Mesothelial cell of epicardium (in vitro differentiated cells): ENCODE measurements at places on chromosomes 13 and 19. TPM values are rescaled to one million over a fixed set of nuclear protein-coding genes. Genes with fewer than 3 reads are reported as not detected.

DNA sequence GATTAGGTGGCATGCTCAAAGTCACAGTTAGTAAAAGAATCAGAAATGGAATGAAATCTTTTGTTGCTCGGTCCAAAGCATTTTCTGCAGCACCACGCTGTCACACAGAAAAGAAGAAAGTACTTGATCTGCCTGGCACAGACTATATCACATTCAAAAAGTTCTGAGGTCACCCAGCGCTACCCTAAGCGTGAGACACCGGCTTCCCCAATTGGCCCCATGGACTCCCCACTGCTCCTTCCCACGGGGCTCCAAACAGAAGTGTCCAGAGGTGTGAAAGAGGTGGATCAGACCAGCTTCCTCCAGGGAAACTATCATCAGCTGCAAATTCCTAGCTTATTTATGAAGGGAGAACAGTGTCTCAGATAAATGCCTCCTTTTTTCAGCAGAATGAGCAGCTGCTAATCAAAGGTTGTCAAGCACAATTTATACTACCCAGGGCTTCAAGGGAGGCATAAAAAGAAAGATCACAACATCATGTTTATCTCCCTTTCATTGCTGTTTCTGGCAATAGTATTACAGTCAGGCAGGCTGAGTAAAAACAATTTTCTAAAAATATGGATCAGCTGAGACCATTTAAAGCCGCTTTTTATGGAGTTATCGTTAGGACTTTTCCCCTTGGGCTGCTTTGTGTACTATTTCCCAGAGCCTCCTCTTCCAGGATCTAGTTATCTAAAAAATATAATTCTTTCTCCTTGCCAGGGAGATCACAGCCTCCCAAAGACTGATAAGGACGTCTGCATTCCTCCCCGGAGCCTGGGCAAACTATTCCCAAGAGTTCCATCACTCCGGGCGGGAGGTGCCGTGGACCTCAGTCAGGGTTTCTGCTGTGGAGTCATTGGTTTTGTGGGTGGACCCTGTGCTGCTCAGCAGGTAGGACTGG lies 208.0 kb downstream of the LHFPL6 start:
- DNase-seq = no peak

GRCh38 chr13:54210397-54211049 lies 1181.9 kb downstream of the OLFM4 start:
- DNase-seq = no peak

GRCh38 chr13:89150362-89150761 lies 1479.2 kb downstream of the SLITRK5 start:
- DNase-seq = no peak

The PEG3 gene
- not detected in 3 replicates for total RNA-seq

The IL17D gene
- total RNA-seq = 5.4 to 6.2 TPM (median 5.9 TPM) in 3 replicates
